NCI-H2171 (cell line): ENCODE measurements at places on chromosomes 7 and 10.

- DNase-seq = no peak
These were observed 43.2 kb downstream of the BTRC start for GRCh38 chr10:101397140-101397539.

DNA sequence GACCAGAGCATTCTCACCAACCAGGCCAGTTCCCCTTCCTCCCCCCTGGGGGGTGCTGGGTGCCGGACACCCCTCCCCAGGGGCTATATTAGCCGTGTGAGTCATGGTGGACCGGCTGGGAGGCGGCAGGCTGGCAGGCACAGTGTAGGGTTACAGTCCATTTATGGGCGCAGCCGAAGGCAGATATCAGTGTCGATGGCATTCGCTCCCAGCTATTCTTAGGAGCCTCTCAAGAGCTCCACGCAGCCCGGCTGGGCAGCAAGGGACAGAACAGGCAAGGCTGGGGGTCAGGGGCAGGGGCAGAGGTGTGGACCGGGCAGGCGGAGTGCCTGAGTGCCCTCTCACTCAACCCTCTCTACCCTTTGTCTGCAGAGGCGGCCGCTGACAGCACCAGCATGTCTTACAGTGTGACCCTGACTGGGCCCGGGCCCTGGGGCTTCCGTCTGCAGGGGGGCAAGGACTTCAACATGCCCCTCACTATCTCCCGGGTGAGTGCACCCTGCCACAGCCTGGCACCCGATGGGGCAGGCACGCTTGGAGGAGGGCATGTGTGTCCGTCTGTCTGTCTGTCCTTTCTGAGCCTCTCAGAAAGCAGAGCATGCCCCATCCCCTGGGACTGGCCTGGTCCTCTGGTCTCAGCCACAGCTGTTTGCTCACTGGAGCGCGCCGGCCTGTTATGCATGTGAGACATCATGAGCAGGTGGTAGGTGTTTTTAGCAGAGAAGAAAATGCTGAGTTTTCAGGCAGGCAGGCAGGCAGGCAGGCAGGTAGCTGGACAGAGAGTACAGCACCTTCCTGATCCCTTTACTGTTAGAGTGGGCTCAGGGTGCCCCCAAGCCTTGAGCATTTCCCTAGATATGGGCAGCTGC lies at the start of gene LDB3:
TSS of gene LDB3 (plus strand) at position 215 of the 869 bp plus-strand sequence. CDS start at position 396, 181 bp downstream.
- peak; percentile 54 for DNase-seq

DNA sequence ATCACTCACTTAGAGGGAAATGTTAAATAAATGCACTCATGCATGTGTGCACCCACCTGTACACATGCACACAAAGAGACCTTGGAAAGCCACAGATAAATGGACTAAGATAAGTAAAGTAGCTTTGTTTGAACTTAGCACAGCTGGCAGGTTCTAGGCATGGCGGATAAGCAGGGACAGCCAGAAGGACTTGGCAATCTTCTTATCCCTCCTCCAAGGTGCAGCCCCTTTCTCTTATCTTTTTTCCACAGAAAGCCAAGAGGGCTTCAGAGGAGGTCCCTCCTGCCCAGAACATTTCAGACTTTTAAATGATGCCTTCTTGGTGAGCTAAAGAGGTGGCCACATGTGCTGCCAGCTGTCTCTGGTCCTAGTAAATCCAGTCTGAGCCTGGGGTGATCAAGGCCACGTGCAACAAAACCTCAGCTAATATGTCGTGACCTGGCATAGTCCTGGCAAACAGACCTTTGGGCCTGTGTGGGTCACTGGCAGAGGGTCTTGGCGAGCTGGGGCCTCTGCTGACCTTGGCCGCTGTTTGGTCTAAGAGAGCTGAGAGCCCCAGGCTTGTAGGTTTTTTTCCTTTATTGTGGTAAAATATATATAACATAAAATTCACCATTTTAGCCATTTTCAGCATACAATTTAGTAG lies 43.2 kb upstream of the SLC35B4 start:
- DNase-seq = no peak

DNA sequence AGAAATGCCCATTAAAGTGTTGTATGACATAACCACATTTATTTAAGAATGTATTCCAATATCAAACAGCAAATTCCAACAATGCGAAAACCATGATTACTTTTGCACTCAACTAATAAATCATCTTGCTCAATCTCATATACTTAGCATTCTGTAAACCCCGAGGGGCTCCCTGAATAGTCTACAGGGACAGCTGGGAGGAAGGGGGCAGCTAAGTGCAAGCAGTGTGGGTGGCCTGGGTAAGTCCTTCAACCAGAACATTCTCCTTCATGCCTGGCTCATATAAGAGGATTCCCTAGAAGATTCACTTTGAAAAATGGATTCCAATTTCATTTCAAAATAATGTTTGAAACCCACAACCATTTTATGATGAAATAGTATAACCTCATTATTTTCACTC lies 355.5 kb downstream of the CDC14C start:
- no peak for DNase-seq

DNA sequence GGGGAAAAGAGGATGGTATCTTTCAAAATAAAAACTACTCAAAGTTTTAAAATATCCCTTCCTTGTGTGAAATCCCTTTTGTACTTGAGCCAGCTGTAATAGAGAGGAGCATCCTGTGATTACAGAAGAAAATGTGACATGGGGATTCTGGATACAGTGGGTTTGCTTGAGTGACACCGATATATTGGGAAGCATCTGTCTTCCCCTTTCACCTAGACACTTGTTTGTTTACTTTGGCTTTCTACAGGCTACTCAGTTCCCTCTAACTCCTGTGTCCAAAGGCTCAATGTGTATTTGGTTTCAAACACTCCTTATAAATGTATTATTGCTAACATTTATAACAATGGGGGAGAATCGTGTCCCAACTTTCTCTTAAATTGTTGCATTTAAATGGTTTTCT lies 24.4 kb downstream of the CPED1 start:
- DNase-seq = no peak

GRCh38 chr7:100475549-100475948 lies 3.5 kb downstream of the TSC22D4 start:
- no peak for DNase-seq

GRCh38 chr7:155922067-155922816 lies 110.0 kb upstream of the SHH start:
- no peak for DNase-seq

DNA sequence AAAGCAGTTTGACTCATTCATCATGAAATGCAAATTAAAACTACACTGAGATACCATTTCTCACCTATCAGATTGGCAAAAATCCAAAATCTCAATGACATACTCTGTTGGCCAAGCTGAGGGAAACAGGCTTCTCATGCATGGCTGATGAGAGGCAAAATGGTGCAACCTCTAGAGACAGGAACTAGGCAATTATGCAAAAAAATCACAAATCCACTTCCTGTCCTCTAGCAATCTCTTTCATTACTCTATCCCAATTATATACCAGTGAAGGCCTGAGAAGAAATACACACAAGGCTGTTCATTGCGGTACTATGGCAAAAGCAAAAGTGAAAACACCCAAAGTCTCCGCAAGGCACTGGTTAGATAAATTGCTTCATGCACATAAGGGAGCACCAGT lies 25.9 kb upstream of the PTPRN2 start:
- peak; percentile 42 for DNase-seq

GRCh38 chr10:120818301-120818700 lies 32.9 kb upstream of the WDR11 start:
- DNase-seq = no peak

- no peak for DNase-seq
These were observed 46.7 kb downstream of the PARD3 start for GRCh38 chr10:34768261-34768971.

DNA sequence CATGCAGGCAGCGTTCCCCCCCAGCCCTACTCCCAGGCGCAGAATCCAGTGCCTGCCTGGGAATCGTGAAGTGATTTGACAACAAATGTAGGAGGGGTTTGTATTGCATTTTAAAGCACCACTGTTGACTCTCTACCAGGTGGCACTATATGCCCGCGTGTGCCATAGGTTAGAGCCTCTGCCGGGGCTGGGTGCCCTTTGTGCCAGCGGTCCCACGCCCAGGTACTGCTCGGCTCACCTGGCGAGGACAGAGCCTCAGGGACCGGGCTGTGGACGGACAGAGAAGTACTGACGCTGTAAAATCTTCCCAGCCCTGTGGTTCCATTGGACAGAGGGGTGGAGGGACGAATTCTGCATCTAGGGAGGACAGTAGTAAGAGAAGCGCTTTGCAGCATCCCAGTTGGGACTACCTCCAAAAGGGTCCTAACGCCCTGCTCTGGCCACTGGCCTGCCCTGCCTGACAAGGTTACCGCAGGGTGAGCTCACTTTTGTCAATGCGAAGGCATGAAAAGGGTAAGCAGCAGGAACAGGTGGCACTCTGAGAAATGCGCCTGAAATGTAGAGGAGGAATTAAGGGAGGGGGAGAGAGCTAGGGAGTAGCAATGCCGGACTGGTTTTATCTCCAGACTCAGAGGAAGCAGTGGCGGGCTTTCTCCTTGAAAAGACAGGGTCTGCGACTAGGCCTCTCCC lies 788 bp upstream of the CACNA2D1 start:
- peak; percentile 86 for DNase-seq

- DNase-seq = peak; percentile 31
These were observed 140.6 kb downstream of the ALOX5 start for GRCh38 chr10:45514291-45515270.

DNA sequence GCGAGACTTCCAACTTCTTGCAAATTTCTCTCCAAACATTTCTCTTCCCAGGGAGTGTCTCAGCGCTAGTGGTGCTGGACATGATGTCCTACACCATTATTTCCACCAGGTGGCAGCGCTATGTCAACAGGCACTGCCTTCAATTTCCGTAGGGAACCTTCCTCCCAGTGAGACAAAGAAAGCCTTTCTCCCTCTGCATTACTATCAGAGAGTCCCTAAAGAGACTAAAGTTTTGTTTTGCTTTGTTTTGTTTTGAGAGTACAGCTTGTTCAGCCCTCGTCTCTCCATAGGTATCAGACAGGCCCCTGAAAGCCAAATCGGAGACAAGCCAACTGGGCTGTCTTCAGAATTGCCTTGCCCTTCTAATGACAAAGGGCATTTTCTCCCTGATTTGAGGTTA lies 44.2 kb upstream of the GGCT start:
- DNase-seq = peak; percentile 61

GRCh38 chr10:17049195-17049594 lies 80.4 kb downstream of the CUBN start:
- DNase-seq = no peak

DNA sequence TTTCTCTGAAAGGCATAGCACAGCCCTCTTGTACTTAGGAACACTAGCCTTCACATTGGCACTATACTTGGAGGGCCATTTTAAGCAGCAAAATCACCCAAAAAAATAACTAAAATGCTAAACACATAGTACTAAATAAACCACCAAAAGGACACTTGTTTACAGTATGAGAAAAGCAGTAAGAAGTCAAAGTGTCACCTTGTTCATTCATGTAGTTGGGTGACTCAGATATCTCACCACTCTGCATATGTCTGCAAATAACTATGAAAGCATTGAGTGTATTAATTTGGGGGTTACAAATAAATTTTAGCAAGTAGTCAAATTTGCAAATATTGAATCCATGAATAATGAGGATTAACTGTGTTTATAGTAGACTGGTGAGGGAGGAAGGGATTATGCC lies 107.6 kb downstream of the ELAPOR2 start:
- no peak for DNase-seq

- no peak for DNase-seq
These were observed 4.6 kb downstream of the KIF20B start for GRCh38 chr10:89706011-89706410.

- DNase-seq = no peak
These were observed 31.9 kb downstream of the ZEB1 start for GRCh38 chr10:31350891-31351290.

- DNase-seq = no peak
These were observed 216.1 kb upstream of the ZMIZ1 start for GRCh38 chr10:78852466-78853240.

- peak; percentile 34 for DNase-seq
These were observed 1.7 kb downstream of the ZEB1 start for GRCh38 chr10:31320550-31321211.

DNA sequence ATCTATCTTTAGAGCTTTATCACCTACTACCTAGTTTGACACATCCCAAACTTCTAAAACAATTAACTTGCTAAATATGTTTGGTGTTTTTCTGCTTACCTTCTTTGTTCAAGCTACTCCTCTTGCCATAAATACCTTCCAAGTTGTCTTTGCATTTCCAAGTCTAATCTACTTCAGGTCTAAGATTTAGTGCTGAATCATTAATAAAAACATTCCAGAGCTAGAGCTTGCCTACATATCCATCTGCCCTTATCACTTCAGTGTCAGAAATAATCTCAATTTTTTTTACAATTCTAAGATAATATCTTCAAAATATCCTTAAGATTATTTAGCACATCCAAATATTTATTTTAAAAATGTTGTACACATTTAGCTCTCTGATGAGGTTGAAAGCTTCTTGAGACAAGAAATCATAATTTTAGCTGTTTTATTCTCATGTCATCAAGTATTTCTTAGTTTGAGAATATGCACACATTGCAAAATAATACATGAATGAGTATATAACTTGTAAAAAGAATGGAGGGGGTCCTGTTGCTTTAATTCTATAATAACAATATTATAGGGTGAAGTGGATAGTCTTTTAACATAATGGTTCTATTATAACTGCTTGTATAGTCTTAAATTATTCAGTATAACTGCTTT lies 466.3 kb downstream of the SEMA3D start:
- DNase-seq = no peak

- no peak for DNase-seq
These were observed 46.7 kb downstream of the PROSER2 start for GRCh38 chr10:11869743-11870460.

DNA sequence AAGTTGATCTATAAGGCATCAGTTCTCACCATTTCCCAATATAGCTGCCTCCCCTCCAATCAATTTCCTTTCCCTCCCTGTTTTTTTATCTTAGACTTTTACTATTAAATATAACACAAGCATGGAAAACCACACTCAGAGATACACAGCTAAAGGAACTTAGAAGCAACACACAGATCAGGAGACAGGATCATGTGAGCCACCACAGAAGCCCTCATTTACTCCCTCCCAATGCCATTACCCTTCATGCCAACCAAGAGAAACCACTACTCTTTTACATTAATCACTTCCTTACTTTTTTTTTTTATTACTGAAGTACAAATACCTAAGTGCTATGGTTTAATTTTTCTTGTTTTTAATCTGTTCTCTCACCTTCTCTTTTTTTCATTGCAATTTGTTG lies 33.0 kb downstream of the COG5 start:
- no peak for DNase-seq

GRCh38 chr7:14258441-14258840 lies 269.0 kb upstream of the ETV1 start:
- DNase-seq = no peak

GRCh38 chr10:64346389-64346788 lies 825.2 kb downstream of the REEP3 start:
- no peak for DNase-seq

GRCh38 chr10:23368816-23369640 lies 24.4 kb upstream of the C10orf67 start:
- no peak for DNase-seq
